ENCODE measurements at places on chromosomes 11 and 22. TPM values are rescaled to one million over a fixed set of nuclear protein-coding genes. Genes with fewer than 3 reads are reported as not detected.

DNA sequence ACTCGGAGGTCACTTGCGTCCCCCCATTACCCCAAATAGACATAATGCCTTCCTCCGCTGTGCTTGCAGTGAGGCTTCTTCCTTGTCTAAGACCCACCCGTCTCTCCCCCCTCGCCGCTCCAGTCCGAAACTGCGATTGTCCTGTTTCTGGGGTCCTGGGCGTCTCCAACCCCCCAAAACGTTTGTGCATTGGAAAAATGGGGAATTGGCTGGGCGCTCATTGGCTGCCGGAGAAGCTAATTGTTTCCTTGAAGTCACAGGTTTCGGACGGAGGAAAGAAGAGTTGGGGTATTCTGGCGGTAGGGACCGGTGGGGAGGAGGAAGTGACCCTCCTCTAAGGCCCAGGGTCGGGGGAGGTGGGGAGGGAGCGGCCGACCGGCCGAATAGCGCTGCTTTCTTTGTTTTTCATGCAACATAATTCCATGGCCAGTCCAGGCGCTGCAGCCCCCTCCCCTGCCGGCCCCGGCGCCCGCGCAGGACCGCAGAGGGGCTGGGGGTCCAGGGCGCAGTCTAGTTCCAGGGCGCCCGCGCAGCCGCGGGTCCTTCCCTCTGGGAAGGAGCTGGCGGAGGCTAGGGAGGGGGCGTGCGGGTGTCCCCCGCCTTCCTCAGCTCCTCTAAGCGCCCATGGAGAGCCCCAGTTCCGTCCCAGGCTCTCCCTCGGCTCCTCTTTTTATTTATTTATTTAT lies 12.7 kb upstream of the CPT1A start:
- no peak for DNase-seq

GRCh38 chr11:46901156-46901555 lies 17.2 kb downstream of the LRP4 start:
- no peak for DNase-seq

DNA sequence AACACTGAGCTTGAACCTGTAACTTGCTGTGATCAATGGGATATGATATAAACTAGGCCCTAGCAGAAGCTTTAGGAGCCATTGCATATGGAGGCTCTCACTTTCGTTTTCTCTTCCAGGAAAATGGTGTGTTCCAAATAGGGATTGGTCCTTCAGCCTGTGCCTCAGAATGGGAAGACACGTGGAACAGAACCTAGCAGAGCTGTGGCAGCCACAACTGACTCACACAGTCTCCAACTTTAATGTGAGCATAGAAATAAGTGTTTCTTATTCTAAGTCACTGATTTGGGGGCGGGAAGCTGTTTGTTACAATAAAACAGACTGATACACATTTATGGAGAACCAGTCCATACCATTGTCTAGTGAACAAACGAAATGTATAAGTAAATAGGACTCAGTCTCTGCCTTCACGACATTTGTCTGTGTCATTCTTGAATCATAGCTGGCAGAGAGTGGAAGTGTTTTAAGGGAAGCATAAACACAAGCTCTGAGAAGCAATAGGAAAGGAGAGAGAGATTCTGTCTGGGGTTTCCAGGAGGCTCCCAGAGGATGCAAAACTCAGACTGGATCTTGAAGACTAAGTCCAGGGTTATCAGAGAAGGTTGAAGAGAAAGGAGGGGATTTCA lies 97.3 kb downstream of the GALNT18 start:
- no peak for DNase-seq

PSMC3 gene
- 177 TPM for total RNA-seq

DMC1 gene
- total RNA-seq, result 16.3 TPM

CRYBB2 gene
- total RNA-seq, result not detected

MRPL11 gene
- 54.4 TPM for total RNA-seq

DNA sequence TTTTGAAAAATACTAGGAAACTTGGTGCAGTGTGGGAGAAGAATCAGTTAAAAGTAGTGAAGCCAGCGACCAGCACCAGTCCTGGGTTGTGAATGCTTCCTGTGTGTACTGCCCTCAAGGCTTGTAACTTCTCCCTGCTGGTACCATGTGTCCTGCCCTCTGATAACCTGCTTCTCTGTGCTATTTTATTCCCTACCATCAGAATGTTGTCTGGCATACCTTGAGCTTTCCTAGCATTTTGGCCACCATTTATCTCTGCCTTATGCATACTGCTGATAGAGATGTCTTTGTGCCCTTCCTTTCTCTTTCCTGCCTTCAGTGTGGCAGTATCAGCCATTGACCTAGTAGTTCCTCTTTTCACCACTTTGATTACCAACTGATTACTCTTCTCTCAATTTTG lies 2.0 kb downstream of the GTF2H1 start:
- no peak for DNase-seq

CYTH4 gene
- 5.9 TPM for total RNA-seq

DNA sequence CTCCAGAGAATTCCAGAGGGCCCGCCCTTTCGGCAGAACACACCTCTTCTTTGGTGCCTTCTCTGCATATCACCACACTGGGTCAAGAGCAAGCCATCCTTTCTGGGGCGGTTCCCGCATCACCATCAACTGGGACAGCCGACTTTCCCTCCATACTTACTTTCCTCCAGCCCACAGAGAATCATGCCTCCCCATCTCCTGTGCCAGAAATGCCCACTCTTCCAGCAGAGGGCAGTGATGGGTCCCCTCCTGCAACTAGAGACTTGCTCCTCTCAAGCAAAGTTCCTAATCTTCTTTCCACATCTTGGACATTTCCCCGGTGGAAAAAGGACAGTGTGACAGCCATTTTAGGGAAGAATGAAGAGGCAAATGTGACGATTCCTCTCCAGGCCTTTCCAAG lies 157.7 kb downstream of the C11orf91 start:
- DNase-seq, result no peak

DNA sequence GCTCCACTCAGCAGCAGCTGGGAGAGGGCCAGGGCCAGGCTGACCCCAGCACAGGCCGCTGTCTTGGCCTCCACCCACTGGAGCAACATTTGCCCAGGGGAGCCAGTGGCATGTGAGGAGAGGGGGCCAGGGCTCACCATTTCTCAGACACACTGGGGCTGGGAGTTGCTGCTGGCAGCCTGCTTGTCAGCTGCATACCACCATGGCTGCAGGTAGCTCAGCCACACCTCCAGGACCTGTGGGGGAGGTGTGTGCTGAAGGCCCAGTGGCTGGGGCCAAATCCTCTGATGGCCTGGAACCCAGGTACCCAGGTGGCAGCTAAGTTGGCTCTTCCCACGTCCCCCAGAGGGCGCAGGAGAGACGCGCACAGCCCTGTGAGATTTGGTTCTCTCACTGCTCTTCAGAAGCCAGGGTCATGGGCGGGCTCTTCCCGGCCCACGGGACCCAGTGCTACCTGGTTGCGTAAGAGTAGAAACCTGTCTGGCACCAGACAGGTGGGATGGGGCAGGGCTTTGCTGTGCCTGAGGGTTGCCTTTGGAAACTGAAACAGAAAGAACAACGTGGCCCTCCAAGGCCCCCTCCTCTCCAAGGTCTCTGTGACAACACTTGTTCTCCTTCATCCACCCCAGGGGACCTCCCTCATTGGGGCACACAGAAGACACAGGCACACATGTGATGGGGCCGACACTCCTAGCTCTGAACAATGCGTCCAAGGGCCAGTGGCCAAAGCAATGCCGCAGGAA lies 98.8 kb downstream of the MED15 start:
- DNase-seq, result no peak

MUC6 gene
- total RNA-seq, result not detected

- no peak for DNase-seq
Measured at GRCh38 chr11:47510209-47510608, 42.7 kb downstream of the CELF1 start.

DNA sequence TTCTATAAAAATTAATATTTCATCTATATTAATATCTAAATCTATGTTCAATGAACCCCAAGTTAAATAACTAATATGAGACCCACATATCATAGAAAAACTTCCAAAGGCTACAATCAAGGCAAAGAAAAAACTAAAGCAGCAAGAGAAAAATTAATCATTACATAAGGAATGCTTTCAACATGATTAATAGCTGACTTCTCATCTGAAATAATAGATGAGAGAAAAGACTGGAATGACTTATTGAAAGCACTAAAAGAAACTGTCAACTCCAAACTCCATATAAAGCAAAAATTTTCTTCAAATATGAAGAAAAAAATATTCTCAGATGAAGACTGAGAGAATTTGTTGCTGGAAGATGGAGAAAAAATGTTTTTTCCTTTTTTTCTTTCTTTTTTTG lies 13.0 kb downstream of the TRIM5 start:
- no peak for DNase-seq

DNA sequence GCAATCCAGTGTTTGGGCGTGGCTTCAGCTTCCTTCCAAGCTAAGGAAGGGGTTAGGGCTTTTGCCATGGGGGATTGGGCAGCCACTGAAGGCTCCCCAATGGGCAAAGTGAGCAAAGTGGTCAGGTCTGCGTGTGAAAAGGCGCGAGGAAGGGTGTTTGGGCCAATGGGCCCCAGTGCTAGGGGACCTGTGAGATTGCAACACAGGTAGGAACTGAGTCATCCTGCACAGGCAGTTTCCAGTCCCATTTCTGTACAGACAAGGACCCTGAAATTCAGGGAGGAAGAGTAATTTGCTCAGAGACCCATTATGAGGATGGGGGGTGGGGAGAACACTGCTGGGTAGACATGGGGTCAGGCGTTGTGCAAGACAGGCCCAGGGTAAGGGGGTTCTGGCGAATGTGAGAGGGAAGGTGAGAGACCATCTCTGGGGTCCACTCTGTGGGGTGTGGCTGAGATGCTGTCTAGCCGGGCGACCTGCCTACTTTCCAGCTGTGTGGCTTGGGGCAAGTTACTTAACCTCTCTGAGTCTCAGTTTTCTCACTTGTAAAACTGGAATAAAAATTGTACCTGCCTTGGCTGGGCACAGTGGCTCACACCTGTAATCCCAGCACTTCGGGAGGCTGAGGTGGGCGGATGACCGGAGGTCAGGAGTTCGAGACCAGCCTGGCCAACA lies 7.3 kb downstream of the CCDC88B start:
- DNase-seq, result no peak

DNA sequence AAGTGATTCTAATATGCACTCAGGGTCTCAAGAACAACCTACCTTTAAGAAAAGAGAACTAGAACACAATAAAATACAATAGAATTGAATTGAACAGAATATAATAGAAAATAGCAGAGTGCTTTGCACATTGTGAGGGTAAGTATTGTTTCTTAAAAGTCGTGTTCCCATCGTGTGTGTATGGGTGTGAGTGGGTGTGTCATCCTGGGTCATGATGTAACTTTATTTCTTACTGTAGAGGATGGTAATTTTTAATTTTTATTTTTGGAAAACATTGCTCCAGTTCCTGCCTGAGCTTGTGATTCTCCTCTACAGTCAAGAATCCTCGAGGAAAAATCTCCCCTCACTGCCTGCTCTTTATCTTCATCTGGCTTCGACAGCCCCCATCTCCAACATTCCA lies 75.7 kb upstream of the CSNK2A3 start:
- no peak for DNase-seq

GNAZ gene
- 1.9 TPM for total RNA-seq

DNA sequence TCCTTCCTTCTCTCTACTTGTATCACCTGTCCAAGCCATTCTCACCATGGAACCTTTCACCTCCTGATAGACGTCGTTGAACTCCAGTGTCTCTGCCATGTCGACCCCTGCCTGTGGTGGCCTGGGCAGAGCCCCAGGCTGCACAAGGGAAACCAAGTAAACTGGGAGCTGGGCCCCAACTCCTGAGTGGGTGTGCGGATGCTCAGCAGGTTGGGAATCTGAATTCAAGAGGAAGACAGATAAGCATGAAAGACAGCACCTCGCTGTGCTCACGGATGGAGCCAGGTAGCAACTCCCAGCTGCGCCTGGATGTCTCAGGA lies 709 bp downstream of the SSRP1 start:
- no peak for DNase-seq

DNA sequence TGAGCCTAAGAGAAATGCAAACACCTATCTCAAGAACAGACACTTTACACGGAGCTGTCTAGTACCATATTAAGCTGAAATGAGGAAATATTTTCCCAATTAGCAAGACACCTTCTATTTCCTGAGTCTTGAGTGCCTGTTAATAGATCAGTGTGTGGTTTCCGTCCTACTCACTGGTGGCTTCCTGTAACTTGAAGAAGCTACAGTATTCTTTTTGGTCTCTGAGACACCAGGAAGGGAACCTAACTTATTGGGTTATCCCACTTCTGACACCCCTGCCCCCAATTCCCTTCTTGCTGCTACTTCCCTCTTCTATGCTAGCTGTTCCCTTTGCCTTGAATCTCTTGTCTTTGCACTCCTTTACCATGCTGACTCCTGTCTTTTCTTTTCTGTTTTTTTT lies 92.7 kb downstream of the FDX1 start:
- no peak for DNase-seq

GRCh38 chr22:30392661-30393321 lies 4.0 kb upstream of the SEC14L2 start:
- DNase-seq, result no peak

DNA sequence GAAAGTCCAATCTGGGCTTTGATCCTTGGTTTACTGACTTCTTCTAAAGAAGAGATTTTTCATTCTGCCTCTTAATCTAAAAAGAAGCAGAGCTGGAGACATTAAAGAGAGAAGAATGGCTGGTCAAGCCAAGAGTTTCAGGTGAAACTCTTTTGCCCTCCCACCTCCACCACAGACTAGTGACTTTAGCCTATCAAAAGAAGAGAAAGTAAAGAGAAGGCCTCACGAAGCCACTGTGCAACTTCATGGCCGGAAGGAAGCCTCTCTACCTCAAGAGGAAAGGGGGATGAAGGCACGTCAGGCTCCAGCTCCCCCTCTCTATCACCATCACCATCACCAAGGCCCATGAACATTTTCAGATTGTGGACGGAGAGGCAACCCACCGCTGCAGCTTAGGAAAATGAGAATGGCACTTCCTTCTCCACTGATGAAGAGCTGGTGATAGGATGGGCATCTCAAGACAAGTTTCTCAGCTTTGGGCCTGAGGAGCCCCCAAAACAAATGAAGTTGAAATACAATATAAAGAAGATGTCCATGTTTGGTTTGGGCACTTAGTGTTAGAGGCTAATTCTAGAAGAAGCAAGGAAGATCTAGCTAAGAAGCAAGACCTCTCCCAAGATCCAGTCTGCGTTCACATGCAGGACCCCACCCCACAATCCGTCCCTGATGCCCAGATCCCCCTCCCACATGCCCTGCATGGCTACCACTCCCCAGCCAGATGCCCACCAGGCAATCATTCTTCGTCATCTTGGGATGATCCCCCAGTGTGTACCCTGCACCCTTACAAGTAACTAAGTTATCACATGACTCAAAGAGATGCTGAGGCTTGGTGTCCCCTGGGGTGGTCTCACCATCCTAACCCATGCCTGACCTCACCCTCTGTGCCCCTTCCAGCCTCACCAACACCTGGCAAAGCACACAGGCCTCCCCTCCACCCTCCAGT lies 52.6 kb downstream of the IGSF9B start:
- DNase-seq, result no peak

SYT9 gene
- total RNA-seq, result 0.16 TPM

GRCh38 chr11:122789907-122790306 lies 48.4 kb upstream of the CRTAM start:
- DNase-seq, result no peak

GRCh38 chr22:39363751-39364515 lies 14.1 kb downstream of the SYNGR1 start:
- no peak for DNase-seq

SLC5A1 gene
- total RNA-seq, result 34.9 TPM

OR51I1 gene
- total RNA-seq, result not detected

KRTAP5-10 gene
- total RNA-seq, result not detected

GRCh38 chr22:21612858-21613257 lies 17.0 kb downstream of the YDJC start:
- no peak for DNase-seq

GRCh38 chr11:100712583-100712982 lies 25.5 kb downstream of the ARHGAP42 start:
- DNase-seq, result no peak

All from right atrium auricular region (tissue), 2 donors.